ENCODE measurements at places on chromosomes 6 and 20. TPM values are rescaled to one million over a fixed set of nuclear protein-coding genes. Genes with fewer than 3 reads are reported as not detected.

The GCNT2 gene
- total RNA-seq = not detected

The HLA-DRA gene
- total RNA-seq = not detected

The SH3BGRL2 gene
- total RNA-seq = 1.8 TPM

The CLVS2 gene
- total RNA-seq = under 0.01 TPM

The NKX2-4 gene
- total RNA-seq = not detected
